ENCODE measurements at places on chromosomes 2 and 18.
A peak's percentile ranks its signal among the peaks of the same experiment; 100 is the strongest.

- DNase-seq, result no peak
These were observed 15.5 kb downstream of the HDAC4 start for GRCh38 chr2:239385096-239386000.

GRCh38 chr2:24731923-24732322, 61.3 kb downstream of the PTRHD1 start:
- no peak for DNase-seq

DNA sequence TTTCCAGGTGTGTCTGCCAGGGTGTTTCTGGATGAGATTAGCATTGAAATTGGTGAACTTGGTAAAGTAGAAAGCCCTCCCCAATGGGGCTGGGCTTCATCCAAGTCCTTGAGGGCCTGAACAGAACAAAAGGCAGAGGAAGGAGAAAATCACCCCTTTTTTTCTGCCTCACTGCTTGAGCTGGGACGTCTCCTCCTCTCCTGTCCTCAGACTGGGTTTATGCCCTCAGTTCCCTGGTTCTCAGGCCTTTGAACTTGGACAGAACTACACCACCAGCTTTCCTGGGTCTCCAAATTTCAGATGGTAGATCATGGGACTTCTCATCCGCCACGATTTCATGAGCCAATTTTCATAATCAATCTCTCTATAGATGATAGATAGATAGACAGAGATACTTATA, 53.7 kb upstream of the BIN1 start:
- DNase-seq, result no peak

DNA sequence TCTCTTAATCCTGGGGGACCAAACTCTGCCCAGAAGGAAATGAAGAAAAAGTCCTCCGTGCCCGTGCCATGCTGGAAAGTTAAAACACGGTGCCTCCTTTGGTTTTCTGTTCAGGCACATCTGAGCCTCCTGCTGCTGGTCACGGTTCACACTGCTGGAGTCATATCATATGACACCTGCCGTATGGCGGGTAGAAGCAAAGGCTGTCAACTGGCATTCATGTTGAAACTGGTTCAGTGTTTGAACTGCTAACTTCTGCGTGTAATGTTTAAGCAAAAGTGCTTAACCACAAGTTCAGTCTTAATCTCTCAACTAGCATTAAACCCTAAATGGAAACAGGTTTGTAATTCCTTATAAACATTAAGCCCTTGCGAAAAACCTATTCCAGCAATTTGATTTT, 3.1 kb downstream of the STK39 start:
- peak; percentile 6 for DNase-seq

GRCh38 chr2:215635071-215635787, 199.4 kb upstream of the FN1 start:
- no peak for DNase-seq

- DNase-seq, result no peak
These were observed 37.0 kb upstream of the DPP10 start for GRCh38 chr2:114405247-114406116.

- no peak for DNase-seq
These were observed 56.7 kb upstream of the GLI2 start for GRCh38 chr2:120678926-120679325.

- DNase-seq, result no peak
These were observed 352.0 kb downstream of the RNF144A start for GRCh38 chr2:7269106-7269643.

DNA sequence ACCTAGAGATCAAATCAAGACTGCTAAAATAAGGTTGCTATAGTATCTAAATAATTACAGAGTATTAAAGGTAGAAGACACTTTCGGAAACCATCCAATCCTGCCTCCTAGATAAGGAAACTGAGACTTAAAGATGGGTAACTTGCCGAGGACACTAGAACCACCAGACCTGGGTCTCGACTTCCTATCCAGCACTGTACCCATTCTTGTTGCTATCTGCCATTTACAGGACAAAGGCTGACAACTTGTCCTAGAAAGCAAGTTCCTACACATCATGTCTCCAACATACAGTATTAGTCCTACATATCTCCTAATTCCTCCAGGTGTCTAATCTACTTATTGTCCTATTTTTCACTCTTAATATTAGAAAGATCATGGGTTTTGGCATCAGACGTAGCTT, 37.7 kb downstream of the TRAK2 start:
- no peak for DNase-seq

DNA sequence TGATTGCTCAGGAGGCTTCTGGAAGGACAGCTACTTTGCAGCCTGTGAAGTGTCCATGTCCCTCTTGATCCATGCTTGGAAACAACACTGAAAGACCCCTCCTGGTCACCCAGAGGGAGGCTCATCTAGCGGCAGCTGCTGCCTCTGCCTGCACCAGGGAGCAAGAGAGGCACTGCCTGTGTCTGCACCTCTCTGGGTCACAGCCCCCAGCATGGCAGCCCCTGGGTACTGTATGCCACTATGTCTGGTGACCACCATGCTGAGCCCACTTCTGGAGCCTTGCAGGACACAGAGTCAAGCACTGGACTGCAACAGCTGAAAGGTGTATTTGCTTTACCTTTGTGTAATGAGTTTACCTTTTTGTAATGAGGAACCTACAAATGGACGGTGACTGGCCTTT, 186.3 kb upstream of the MYT1L start:
- DNase-seq, result no peak

GRCh38 chr2:36058953-36059352, 296.6 kb upstream of the CRIM1 start:
- no peak for DNase-seq

- no peak for DNase-seq
These were observed 892.1 kb upstream of the ACVR2A start for GRCh38 chr2:146952696-146953095.

- DNase-seq, result no peak
These were observed 135.8 kb upstream of the DSEL start for GRCh38 chr18:67652288-67652687.

GRCh38 chr2:238108423-238109183, 8.5 kb downstream of the ESPNL start:
- DNase-seq, result no peak

DNA sequence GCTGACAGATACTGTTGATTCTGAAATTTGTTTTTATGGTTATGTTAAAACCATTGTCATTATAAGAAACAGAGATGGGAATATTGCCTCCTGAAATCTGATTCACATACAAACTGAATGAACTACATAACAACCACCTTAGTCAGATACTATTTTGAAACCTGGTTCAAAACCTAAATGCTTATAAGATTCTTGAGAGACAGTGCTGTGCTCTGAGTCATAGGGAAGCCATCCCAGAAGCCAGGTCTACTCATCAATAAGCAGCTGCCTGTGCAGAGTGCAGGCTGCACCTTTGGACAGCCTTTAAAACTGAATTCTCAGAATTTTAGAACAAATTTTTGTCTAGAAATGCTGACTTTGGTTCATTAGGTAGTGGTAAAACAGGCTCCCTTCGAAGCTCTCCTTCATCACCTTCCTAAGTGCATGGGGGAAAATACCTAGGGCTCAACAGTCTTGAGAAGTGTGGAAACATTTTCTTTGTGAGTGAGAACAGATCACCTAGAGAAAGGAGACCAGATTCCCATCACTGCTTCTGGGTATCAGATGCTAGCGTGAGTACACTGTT, at the start of gene SERPINB7:
Gene SERPINB7 (plus strand): TSS at position 253 of the 565 bp plus-strand sequence. CDS start 6,955 bp downstream, outside the sequence.
- no peak for DNase-seq

DNA sequence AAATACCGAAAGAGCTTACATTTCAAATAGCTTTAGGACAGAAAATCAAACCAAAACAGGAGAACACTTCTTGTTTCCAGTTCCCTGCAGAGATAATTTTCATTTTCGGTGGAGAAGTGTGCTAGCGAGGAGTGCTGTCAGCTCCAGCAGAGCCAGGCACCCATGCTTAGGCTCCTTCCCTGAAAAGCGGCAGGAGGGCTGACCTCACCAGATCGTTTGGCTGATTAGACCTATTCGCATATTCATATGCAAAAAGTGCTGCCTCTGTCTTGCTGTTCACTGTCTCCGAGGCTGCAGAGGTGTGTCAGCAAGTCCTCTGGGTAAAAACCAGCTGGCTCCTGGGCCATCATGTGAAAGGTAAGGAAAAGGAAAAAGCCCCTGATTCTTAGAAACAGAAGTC, 225.8 kb upstream of the COPS8 start:
- no peak for DNase-seq

- DNase-seq, result no peak
These were observed 263.8 kb downstream of the KCNE4 start for GRCh38 chr2:223315813-223316212.

GRCh38 chr18:76754351-76754750, 68.0 kb upstream of the ZNF236 start:
- no peak for DNase-seq

DNA sequence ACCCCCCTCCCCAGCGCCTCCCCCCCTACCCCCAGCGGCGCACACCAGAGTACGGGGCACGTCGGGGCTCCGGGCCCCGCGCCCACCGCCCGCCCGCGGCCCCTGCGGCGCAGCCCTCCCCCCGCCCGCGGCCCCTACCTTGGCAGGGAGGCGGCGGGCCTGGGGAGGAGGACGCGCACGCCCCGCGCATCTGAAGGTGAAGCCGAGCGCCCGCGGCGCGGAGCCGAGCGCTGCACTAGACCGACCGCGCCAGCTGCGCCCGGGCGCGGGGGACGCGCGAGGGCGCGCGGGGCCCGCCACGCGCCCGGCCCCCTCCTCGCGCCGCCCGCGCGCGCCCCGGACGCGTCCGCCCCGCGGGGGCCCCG, at the start of gene ZNF516:
Gene ZNF516 (minus strand): TSS at position 237 of the 365 bp plus-strand sequence. CDS start 52,188 bp downstream, outside the sequence.
- no peak for DNase-seq
